ENCODE measurements at places on chromosomes 16 and 17. TPM values are rescaled to one million over a fixed set of nuclear protein-coding genes. Genes with fewer than 3 reads are reported as not detected.

Gene CLDN9
- total RNA-seq: under 0.01 TPM

Gene C17orf78
- total RNA-seq: not detected

Gene METTL2A
- 13.6 TPM for total RNA-seq

Gene USH1G
- total RNA-seq: under 0.01 TPM

Gene ATAD5
- total RNA-seq: 0.17 TPM

Gene CHMP6
- 9.8 TPM for total RNA-seq

Gene ACD
- 10.6 TPM for total RNA-seq

Gene ATP2A1
- 0.16 TPM for total RNA-seq

Gene SPNS2
- 0.09 TPM for total RNA-seq

Gene CDC42EP4
- total RNA-seq: 46.3 TPM

Gene ASB16
- total RNA-seq: not detected
